ENCODE measurements at places on chromosomes 2 and 18.

DNA sequence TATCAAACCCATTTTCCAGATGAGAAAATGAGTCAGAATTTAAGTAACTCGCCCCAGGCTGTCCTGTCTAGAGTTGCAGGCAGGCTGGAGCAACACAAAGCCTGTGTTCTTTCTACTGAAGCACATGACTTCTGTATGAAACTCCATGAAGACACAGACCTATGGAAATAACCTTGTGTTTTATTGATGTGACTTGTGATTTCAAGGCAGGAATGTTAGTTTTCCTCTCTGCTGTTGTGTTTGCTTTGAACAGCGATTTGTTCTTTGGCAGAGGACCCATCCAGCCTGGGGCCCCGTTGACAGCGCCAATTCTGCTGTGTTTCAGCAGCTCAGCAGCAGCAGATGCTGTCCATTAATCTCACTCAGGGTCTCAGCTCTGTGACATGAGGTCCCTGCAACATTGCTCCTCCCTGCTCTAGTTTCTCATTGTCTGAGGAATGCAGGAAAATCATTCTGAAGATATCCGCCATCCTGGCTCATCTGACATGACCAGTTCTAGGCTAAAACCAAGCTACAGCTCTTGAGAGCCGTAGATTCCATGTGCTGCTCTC is 344.3 kb upstream of the RAB12 start:
- DNase-seq, result no peak

DNA sequence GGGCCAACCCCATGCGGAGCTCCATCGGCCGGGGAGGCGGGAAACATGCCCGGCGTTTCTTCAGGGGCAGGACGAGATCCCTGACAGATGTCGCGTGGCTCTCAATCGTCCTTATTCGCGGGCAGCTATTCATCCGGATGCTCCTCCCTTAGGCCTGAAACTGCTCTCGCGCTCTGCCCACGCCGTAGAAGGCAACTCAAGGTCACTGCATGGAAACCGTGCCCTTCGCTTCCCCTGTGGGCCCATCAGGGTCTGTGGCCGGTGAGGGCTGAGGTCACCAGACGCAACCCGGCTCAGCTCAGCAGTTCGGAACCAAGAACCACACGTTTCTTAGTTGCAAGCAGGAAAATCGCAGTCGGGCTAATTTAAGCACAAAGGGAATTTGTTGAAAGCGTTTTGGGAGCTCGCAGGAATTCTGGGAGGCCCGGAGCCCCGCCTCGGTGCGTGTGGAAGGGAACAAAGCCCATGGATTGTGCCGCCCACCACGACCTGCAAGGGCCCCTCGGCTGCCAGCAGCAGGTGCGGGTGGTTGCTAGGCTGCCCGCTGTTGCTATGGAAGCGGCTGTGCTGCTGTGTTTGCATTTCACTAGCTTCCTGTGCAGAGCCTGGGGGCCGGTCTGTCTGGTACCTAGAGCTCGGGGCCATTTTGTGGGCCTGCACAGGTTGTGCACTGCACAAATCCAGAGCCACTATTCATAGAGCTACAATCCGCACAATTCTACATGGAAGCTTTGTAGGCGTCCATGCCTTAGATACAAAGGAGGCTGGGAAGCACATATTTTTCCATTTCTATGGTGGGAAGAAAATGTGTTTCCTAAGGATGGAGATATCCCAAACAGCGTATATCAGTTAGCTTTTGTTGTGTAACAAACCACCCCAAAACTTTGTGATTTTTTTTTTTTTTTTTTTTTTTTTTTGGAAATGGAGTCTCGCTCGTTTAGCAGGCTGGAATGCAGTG is 6.0 kb upstream of the ALLC start:
- DNase-seq, result peak; percentile 98

DNA sequence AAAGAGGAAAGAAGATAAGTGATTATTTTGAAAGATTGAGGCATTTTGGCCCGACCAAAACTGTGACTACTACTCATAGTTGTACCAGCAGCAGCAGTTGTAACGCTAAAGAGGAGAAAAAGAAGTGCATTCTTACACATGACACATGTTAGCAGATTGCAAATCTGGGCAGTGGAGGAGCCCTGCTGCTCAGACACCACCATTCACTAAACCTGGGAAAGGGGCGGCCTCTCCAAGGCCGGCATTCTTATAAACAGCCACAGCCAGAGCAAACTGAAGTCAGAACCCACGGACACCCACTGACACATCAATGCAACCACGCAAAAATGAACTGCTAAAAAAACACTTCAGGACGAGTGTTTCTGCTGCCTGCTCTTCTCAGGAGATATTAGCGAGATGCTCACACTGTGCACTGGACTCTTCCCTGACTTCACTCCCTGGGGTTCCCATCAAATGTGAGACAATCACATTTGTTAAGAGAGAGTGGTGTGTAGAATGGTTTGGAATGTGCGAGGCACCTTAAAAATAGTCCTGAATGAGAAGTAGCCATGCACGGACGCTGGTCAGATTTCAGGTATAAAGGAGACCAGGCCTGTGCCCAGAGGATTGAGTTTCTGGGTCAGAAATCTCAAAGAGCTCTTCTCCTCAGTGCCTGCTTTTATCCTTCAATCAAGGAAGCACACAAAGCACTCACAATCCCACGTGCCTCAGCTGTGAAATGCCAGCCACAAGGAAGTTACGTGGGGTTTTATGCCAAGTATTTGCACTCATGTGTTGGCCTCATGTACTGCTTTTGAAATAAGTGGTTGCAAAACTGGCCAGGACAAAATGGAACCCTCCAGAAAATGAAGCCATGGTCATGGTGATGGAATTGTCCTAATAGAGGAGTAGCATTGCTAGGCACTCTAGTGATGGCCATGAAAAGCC is 83.4 kb downstream of the MTCL1 start:
- no peak for DNase-seq

DNA sequence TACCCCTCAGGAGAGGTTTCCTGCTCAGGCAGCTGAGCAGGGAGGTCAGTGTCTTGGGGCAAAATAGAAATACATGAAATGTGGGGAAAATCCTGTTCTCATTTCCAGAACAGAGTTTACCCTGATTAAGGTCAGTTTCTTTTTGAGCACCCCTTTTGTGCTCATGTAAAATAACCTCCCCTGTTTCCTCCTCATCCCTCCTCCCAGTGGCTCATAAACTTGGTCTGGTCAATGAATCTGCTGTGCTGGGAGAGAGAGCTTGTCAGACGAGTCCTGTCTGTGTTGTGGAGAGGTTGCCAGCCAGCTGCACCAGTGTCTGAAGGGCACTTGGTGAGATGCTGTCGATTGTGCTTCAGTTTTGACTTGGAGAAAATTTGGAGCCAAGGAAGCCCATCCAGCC is 48.6 kb downstream of the NTSR2 start:
- DNase-seq, result no peak

- DNase-seq, result no peak
These were observed 6.7 kb upstream of the ADCY3 start for GRCh38 chr2:24926602-24927252.

- no peak for DNase-seq
These were observed 26.8 kb upstream of the CABLES1 start for GRCh38 chr18:23108496-23108895.

DNA sequence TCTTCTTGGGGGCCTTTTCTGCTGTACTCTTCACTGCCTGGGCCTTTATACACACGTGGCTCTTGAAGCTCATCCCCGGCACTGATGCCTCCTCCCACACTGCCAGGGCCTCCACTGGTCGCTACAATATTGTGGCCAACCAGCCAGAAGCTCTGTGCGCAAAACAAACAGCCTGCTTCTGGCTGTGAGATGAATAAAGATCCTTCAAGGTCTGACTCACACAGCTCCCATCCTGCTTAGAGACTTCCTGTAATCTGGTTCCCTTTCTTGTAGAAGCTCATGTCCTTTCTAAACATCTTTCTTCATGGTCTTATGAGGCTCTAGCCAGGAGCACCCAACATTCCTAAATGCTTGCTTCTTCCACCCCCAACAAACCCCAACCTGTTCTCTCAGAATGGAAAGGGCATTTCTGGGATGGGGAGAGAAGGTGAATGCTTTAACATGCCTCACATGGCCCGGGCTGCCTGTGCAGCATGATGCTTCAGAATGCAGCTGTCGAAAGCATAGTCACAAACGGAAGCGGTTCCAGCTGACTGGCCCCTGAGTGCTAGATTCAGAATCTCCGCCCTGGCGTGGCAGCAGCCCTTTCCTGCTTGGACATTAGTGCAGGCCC is 24.6 kb downstream of the NRP2 start:
- DNase-seq, result peak; percentile 9

All from NCI-H345 (cell line).